SK-MEL-5 (cell line): ENCODE measurements at places on chromosomes 2 and 18. TPM values are rescaled to one million over a fixed set of nuclear protein-coding genes. Genes with fewer than 3 reads are reported as not detected.

Gene AFF3
- 2.8 and 4.2 TPM in 2 replicates for total RNA-seq

DNA sequence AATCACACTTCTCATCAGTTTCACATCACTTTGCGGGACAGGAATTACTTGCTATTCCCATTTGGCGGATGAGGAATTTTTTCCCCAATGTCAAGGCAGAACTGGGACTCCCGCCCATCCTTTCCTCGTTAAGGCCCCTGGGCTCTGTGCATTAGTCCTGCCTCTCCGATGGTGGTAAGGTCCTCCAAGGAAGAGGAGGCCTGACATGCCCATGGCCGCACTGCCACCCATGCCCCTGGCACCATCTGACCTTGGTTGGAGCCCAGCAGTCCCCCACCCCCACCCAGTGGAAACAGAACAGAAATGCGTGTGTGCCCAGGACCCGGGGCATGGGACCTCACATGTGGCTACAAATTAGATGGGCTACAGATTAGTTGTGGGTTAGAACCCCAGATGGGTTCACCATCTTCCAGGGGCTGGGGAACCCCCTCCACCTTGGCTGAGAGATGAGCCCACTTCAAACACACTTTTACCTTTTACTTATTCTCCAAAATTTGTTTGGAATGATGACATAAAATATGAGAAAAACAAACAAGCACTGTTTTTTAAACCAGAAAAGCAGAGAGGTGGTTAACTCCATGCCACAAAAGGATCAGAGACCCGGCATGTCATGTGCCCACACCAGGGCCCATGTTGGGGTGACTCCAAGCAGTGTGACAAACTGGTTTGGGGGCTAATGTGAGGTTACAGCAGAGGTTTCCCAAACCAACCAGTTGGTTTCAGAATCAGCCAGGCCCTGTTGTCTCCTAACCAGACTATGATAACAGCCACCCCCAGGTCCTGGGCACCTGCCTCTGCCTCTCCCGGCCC, 11.0 kb upstream of the DUSP2 start:
- DNase-seq: no peak

DNA sequence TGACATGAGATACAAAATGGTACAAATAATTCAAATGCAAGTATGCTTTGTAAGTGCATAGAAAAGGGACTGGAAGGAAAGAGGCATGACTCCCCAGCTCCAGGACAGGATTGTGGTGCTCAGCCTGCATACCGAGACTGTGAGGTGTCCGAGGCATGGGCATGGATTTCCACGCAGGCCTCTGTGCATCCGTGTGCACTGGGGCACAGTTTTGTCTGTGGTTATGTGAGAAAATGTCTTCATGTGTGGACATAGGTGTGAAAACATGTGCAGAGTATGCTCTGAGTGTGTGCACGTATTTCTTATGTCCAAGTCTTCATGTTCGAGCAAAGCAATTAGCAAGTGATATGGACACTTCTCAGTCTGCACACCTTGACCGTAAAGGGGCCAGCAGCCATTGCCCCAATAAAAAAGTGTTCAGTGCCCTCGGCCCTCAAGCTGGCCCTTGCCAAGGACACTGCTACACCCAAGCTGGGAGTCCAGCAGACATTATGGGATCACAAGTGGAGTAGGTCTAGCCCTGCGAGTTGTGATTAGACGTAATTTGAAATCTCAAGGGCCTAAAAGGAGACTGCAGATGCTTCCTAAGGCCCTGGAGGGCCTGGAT, 120.7 kb downstream of the CYP26B1 start:
- DNase-seq: no peak

DNA sequence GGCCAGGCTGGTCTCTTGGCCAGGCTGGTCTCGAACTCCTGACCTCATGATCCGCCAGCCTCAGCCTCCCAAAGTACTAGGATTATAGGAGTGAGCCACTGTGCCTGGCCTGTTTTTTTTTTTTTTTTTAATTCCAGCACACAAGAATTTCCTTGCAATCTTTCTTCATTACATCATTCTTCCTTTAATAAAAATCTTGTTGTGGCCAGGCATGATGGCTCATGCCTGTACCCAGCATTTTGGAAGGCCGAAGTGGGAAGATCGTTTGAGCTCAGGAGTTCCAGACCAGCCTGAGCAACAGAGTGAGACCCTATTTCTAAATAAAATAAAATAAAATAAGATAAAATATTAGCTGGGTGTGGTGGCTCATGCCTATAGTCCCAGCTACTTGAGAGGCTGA, 21.4 kb upstream of the PLEKHM3 start:
- DNase-seq: no peak

DNA sequence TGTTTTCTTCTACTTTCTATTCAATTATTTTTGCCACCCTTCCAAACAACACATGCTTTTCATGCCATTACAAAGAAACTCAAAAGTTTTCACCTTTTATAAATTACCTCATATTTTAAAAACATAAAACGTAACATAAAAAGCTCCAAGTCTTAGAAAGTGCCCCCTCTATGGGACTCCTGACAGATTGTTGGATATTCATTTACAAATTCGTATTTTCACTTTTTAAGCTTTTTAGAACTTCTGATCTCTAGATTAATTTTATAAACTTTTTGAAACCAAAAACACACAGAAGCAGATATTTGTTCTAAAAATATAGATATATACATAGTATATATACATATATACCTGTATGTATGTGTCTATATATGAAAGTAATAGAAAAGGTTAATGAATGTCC, 1.5 kb downstream of the COL5A2 start:
- peak; percentile 18 for DNase-seq

- no peak for DNase-seq
Observed at GRCh38 chr2:221380686-221381085, 191.4 kb downstream of the EPHA4 start.

- peak; percentile 64 for DNase-seq
Observed at GRCh38 chr2:46535360-46535759, 56.0 kb downstream of the TMEM247 start.

Gene SH3BP4
- 115 and 116 TPM in 2 replicates for total RNA-seq

GRCh38 chr2:23609254-23609653, 224.3 kb downstream of the KLHL29 start:
- no peak for DNase-seq

DNA sequence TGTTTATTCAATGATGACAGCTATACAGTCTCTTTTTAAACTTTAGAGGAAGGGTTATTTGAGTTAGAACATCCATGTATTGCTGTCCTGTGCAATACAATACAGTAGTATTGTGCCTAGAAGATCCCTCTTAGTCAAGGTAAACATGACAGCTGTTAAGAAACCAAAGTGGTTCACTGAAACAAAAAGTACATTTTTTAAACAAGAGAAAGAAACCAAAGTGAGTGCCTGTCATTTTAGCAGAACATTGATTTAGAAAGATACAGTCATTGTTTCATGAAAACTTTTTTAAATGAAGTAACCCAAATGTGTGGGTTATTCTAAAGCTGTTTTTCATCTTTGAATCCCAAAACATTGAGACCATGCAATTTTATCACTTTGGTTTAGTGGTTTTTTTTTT, 15.5 kb downstream of the ITPRID2 start:
- DNase-seq: no peak

- no peak for DNase-seq
Observed at GRCh38 chr2:44197816-44198215, 29.1 kb downstream of the PPM1B start.

GRCh38 chr18:48922226-48922800, 28.5 kb downstream of the SMAD7 start:
- DNase-seq: peak; percentile 52

DNA sequence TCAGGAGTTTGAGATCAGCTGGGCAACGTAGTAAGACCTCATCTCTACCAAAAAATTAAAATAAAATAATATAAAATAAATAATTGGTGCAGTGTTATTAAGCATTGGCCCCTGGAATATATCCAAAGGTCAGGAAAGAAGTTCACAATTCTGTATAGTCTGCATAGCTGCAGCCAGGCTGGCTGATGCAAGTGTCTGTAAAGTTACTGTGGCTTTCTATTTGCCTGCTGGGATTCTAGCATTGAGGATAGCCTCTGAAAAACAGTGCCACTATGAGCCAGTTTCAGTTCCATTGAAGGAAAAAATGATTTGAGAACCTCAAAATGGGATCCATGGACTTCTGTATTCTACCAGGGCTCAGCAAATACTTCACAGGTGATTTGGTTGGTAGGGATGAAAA, 208.6 kb downstream of the PARD3B start:
- no peak for DNase-seq

- DNase-seq: no peak
Observed at GRCh38 chr2:9556121-9556743, 602 bp upstream of the ADAM17 start.

GRCh38 chr2:161983331-161983651, 90.7 kb downstream of the DPP4 start:
- DNase-seq: no peak

GRCh38 chr18:23719634-23720201, 30.5 kb downstream of the LAMA3 start:
- DNase-seq: peak; percentile 4

Gene KCNE4
- total RNA-seq: 12.1 and 13.7 TPM in 2 replicates

- peak; percentile 42 for DNase-seq
Observed at GRCh38 chr2:180033993-180034894, 27.1 kb upstream of the CWC22 start.

DNA sequence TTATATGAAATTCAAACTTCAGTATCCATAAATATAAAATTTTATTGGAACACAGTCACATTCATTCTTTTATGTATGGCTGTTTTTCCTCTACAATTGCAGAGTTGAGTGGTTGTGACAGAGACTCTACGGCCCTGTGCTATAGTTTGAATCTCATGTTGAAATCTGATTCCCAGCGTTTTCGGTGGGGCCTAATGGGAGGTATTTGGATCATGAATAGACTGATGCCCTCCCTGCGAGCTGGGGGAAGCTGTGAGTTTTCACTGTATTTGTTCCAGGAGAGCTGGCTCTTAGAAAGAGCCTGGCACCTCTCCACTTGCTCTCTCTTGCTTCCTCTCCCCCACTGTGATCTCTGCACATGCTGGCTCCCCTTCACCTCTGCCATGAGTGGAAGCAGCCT, 1.7 kb downstream of the PFN4 start:
- no peak for DNase-seq

Gene TMEM185B
- 28.7 and 29.1 TPM in 2 replicates for total RNA-seq

GRCh38 chr2:118250463-118250862, 162.2 kb downstream of the INSIG2 start:
- no peak for DNase-seq

DNA sequence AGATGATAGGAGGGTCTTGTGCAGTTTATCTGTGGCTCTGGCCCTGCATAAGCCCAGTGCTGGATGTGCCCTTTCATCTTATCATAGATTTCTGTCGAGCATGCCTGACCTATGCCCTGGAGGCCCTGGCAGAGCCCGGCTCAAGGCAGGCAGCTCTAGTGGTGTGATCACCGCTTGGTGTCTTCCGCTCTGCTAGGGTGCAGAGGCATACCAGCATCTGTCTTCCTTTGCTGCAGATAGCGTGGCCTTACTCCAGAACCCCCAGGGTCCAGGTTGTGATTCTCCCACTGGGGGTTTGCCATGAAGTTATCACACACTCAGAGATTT, 13.7 kb upstream of the TRAF3IP1 start:
- no peak for DNase-seq

DNA sequence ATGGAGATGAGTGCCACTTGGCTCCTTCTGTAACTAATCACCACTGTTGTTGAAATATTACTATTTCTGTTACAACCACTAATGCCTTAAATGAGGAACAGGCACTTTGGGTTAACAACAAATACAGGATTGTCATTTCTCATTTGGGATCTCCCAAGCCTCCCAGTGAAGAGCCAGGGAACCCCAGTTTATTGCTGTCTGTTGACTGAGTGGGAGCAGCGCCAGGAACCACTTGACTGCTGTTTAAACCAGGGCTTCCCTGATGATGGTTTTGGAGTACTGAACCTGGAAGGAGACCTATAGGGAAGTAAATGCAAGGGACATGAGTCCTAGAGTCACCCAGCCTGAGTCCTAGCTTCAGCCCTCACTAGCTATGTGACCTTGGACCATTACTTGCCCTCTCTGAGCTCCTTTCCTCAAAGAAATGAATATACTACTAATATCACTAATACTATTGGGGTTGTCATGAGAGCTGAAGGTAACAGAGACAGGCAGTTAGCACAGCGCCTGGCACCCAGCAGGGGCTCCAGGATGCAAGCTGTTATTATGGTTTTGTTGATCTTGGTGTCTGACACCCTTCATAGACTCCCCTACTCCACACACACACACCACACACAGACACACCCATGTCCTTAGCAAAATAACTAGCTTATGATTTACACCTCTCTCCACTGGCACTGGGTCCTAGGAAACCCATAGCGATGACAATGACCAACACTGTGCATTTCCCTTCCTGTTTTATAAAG, 104.2 kb upstream of the FZD7 start:
- no peak for DNase-seq

Gene FRZB
- not detected in 2 replicates for total RNA-seq

- DNase-seq: no peak
Observed at GRCh38 chr2:232542715-232543467, 3.4 kb downstream of the CHRNG start.

Gene CRACDL
- total RNA-seq: 0.95 and 1.0 TPM in 2 replicates

DNA sequence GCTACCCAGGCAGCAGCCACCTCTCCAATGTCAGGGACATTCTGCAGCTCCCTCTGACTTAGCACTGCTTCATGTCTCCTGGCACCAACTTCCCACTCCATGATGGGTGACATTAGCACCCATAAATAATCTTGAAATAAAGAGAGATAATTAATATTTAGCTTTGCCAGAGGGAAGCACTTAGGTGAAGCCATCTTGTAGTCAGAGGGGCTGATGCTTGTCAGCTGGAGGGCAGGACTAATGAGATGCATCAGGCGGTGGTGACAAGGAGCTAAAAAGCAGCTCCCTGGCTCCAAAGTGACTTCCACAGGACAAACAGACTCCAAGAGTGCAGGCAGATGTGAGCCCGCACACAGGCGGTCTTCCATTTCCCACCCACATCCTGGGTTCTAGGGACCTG, 153.0 kb upstream of the ID2 start:
- no peak for DNase-seq

- peak; percentile 52 for DNase-seq
Observed at GRCh38 chr2:55707751-55708150, 14.1 kb upstream of the PNPT1 start.
